ENCODE measurements at places on chromosomes 13 and 19.

DNA sequence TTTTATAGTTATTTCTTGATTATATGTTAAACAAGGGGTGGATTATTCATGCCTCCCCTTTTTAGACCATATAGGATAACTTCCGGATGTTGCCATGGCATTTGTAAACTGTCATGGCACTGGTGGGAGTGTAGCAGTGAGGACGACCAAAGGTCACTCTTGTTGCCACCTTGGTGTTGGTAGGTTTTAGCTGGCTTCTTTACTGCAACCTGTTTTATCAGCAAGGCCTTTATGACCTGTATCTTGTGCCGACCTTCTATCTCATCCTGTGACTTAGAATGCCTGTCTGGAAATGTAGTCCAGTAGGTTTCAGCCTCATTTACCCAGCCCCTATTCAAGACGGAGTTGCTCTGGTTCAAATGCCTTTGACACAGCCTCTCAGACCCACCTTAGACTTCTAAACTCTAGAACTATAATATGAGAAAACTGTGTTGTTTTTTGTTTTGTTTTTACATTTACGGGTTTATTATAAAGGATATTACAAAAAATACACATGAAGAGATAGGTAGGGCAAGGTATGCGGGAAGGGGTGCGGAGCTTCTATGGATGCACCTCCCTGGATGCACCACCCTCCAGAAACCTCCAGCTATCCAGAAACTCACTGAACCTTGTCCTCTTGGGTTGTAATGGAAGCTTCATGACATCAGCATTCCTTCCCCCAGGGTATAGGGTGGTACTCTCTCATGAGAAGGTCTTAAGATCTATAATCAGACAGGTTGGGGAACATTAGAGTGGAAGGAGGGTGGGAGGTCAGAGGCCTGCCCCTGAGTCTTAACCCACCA is 15.8 kb upstream of the SPRYD7 start:
- DNase-seq = no peak

GRCh38 chr19:56108447-56109195 is 12.5 kb downstream of the ZNF787 start:
- DNase-seq = no peak

- no peak for DNase-seq
Observed at GRCh38 chr13:27170516-27171243, 931 bp downstream of the USP12 start.

GRCh38 chr13:109678459-109678858 is 107.9 kb downstream of the IRS2 start:
- DNase-seq = no peak

- peak; percentile 19 for DNase-seq
Observed at GRCh38 chr19:42596391-42597072, 1.8 kb upstream of the CEACAM8 start.

- DNase-seq = no peak
Observed at GRCh38 chr13:63414247-63414646, 1998.6 kb upstream of the PCDH20 start.
